ENCODE measurements at places on chromosomes 1 and 21.

GRCh38 chr21:45923146-45923545, 58.4 kb upstream of the COL6A1 start:
- peak; percentile 53 for DNase-seq

DNA sequence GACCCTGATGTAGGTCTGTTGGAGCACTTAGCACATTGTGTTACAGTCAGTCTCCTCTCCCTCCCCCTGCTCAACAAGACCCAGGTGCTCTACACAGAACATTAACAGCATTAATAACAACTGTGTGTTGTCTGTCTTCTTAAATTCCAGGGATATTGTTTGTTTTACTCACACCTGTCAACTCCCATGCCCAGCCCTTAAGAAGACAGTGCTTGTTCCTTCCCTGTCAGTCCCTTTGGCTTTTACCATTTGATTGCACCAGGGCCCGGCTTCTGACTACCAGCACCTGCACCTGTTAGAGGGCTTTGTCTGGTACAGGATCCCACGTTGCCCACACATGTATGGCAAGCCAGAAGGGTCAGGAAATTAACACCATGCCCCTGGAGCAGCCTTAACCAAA, 11.7 kb downstream of the RIMKLA start:
- DNase-seq, result no peak

GRCh38 chr1:64001038-64001437, 202.4 kb upstream of the UBE2U start:
- DNase-seq, result no peak

- no peak for DNase-seq
Observed at GRCh38 chr1:53577761-53578100, 118.5 kb downstream of the DMRTB1 start.

- DNase-seq, result no peak
Observed at GRCh38 chr1:224188286-224188685, 5.2 kb downstream of the DEGS1 start.

- no peak for DNase-seq
Observed at GRCh38 chr21:41366522-41367151, 4.8 kb downstream of the MX2 start.

- DNase-seq, result peak; percentile 94
Observed at GRCh38 chr1:16913833-16914662, 7.7 kb upstream of the CROCC start.

- no peak for DNase-seq
Observed at GRCh38 chr1:214637722-214638458, 34.9 kb downstream of the CENPF start.
